IMR-90 (cell line): ENCODE measurements at places on chromosomes 5 and 9. TPM values are rescaled to one million over a fixed set of nuclear protein-coding genes. Genes with fewer than 3 reads are reported as not detected.

ORM2 gene
- not detected in 2 replicates for total RNA-seq

TOPORS gene
- total RNA-seq: 27.8 and 41.7 TPM in 2 replicates

PCDHGA2 gene
- 3.3 and 3.4 TPM in 2 replicates for total RNA-seq

NEUROG1 gene
- not detected in 2 replicates for total RNA-seq

MOB3B gene
- under 0.01 TPM in 2 replicates for total RNA-seq

EIF4EBP3 gene
- total RNA-seq: 0.28 and 0.36 TPM in 2 replicates

FOCAD gene
- total RNA-seq: 73.9 and 91.2 TPM in 2 replicates

GMCL2 gene
- total RNA-seq: not detected in 2 replicates

MSMP gene
- total RNA-seq: not detected in 2 replicates

GRCh38 chr5:135986891-135987401 lies 32.2 kb upstream of the LECT2 start:
- peak; percentile 38 for DNase-seq

DNA sequence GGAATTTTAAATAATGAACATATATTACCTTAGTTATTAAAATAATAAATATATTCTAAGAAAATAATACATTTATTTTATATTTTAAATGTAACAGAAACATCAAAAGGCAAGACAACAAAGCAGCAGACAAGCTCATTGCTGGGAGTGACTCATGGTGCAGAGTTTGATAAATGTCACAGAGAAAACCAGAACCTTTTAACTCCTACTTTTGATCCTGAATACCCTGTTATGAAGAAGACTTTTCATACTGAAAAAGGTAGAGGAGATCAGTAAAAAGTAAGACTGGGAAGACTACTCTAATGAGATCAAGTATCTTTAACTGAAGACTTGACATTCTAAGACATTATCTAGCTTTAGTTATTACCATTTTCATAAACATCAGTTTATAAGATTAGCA lies 99.0 kb upstream of the GNA14 start:
- DNase-seq: no peak

DNA sequence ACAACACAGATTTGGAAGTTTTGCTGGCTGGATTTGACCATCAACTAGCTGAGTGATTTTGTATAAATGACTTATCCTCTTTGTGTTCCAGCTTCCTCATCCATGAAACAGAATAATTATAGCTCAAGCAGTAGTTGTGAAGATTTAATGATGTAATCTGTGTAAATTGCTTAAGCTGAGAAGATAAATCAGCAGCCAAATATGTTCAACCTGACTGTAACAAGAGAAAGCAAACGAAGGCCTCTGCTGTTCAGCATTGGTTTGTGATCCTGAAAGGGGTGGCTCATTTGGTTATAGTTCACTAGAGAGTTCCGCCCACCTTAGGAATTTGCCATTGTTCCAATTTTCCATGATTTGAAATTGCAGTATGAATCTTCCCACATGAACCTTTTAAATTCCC lies 75.7 kb upstream of the CCDC112 start:
- DNase-seq: no peak

DNA sequence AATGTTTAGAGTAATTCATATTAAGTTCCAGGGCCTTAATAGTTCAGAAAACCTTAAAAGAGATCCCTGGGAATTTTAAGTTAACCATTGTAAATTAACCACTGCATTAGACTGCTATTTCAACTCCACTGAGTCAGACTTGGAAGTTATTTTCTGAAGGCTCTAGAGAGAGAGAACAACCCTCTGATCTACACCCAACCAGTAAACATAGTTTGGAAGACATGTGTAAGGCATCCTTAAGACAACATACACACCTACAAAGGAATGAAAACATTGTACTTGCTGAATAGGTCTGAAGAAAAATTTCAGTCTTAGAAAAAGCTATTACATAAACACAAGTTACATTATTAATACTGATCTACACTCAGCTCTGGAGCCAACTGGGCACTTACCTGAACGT lies 158.2 kb upstream of the FST start:
- DNase-seq: peak; percentile 74

DNA sequence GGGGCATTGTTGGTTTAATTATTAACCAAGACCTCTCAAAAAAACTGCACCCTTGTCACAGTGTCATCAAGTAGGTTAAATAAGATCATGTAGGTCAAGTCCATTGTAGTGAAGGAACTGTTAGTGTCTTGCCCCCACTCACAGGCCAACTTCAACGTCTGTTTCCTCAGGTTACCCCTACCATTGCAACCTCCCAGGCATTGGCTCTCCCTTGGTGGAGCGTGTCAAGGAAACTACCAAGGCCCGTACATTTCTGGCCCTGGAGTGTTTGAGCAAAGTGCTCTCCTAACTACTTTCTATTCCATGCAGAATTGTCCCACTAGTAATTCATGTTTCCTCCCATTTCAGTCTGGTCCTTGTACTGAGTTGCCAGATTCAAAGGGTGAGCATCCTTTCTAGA lies 167.5 kb downstream of the MEF2C start:
- no peak for DNase-seq

DNA sequence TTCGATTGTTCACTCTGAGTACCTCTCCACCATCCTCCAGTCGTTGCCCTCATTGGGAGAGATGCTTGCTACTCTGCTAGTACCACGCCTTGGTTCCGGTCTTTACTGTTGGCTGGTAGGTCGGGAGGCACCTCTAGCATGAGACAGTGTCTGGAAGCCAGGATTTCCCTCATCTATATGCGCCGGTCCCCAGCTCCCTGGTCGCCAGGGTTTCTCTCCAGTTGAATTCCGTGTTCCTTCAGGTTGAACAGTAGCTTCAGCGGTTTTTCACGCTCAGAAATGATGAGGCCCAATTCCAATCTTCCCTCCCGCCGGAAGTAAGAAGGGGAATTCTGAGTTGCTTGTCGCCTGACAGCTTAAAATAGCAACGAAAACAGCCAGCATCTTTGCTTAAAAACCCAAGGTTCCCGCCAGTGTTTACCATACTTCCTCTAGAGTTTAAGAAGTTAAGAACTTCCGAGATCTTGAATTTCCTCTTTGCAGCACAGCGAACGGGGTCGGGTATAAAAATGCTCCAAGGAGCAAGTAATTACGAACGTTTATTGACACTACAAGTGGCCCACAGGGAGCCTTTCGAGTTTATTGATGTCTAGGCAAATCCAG lies 1.3 kb upstream of the ST8SIA4 start:
- DNase-seq: no peak

- DNase-seq: no peak
Measured at GRCh38 chr5:167064198-167064776, 1227.2 kb upstream of the WWC1 start.

- DNase-seq: no peak
Measured at GRCh38 chr5:181173027-181173419, 25.6 kb downstream of the OR2V2 start.

- DNase-seq: peak; percentile 73
Measured at GRCh38 chr5:53779541-53779981, 219.1 kb downstream of the NDUFS4 start.

GRCh38 chr5:98578438-98578837 lies 195.0 kb upstream of the RGMB start:
- no peak for DNase-seq

GRCh38 chr9:114896344-114896743 lies 34.0 kb downstream of the TNFSF8 start:
- no peak for DNase-seq

- no peak for DNase-seq
Measured at GRCh38 chr5:167843881-167844572, 447.4 kb upstream of the WWC1 start.

- DNase-seq: peak; percentile 4
Measured at GRCh38 chr5:33231214-33231710, 209.5 kb upstream of the TARS1 start.

DNA sequence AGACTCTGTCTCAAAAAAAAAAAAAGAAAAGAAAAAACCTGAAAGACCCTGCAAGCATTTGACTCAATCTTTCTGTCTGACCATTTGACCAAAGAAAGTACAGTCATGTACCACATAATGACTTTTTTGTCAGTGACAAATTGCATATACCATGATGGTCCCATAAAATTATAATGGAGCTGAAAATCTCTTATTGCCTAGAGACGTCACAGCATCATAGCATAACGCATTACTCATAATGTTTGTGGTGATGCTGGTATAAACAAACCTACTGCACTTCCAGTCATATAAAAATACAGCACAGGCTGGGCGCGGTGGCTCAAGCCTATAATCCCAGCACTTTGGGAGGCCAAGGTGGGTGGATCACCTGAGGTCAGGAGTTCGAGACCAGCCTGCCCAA lies 10.5 kb downstream of the ECM2 start:
- DNase-seq: peak; percentile 77

DNA sequence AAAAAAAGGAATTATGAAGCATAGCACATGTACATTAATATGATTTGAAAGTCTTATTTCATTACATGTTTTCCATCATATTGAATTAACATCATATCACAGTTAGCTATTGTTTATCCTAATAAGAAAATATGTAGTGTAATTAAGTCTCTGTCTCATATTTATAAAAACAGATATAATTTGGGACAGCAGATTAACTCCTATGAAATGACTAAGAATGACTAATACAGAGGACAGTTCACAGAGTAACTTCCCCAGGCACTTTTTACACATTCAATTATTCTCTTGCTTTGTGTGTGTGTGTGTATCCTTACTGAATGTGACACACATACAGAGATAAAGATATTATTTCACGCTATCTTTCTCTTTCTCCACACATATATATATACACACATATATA lies 2400.9 kb upstream of the C9orf72 start:
- no peak for DNase-seq

DNA sequence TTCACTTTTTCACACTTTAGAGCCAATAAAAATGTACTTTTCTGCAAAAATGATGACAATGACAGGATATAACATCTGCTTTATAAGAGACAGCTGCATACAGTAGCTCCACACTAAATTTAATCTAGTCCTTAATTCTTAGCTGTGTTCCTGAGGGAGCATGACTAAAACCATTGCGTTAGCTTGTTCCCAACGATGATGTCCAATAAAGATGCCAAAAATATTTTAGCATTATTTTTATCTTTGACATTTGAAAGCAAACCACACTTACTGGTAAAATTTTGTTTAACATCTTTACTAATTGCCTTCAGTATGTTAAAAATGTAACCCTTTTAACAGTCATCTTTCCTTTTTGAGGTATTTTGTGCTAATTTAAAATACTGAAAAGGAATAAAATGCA lies 382.7 kb downstream of the CHSY3 start:
- no peak for DNase-seq

GRCh38 chr9:84001621-84002020 lies 21.0 kb downstream of the RMI1 start:
- no peak for DNase-seq

GRCh38 chr9:76980566-76980965 lies 38.9 kb upstream of the FOXB2 start:
- DNase-seq: no peak

DNA sequence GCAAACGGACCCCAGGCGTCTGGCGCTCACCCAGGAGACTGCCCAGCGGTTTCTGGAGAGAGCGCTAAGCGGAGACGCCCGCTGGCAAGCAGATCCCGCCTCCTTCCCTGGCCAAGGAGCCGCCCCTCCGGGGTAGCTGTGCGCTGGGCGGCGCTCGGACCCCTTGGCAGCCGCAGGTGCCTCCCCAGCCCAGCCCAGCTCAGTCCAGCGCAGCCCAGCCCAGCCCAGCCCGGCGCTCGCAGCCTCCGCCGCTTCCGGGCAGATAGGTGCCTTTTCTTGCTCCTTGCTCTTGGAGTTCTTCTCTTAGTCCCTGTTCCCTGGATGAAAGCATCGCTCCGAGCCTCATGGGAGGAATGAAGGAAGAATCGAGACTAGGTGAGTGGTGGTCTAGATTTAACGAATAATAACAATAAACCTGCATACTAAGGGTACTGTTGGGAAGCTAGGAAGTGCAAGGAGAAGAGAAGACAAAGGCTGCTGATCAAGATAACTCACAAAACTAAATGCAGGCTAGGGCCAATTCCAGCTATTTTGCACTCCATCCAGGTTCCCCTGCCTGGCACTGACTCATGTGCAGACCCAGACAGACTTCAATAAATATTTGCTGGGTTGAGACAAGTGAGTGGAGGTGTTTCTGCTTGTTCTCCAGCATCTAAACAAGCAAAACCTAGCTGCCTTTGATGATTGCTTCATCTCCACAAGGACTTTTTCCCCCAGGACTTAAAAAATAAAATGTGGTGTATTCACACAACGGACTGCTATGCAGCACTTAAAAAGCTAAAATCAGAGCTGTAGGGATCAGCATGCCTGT lies at the start of gene STK32A:
Gene STK32A (plus strand): TSS at position 202 of the 811 bp plus-strand sequence. CDS start 4,609 bp downstream, outside the sequence.
- no peak for DNase-seq

- no peak for DNase-seq
Measured at GRCh38 chr9:129401623-129402370, 219.1 kb downstream of the C9orf50 start.

- no peak for DNase-seq
Measured at GRCh38 chr5:11385901-11386293, 518.3 kb downstream of the CTNND2 start.

DNA sequence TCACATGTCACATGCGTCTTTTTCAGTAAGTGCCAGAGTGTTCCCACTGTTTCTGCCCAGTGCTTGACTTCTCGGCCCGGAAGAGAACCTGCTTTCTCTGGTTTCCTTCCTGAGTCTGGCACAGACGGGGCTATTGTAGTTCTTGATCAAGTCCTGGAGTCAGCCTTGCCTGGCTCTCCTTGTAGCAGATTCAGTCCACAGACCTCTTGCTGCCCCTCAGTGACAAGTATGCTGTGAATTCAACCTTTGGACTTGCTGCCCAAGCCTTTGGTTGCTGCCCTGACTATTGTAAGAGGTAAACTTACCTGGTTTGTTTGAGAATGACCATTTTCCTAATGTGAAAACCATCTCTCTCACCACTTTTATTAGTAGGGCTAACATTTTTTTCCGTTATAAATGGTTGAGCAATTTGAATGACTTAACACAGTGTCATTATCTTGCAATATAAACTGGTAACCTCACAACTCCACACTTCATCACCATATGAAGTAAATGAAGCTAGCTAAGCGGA lies 24.7 kb downstream of the ZBTB34 start:
- DNase-seq: peak; percentile 42

GRCh38 chr5:164376843-164377242 lies 871.4 kb downstream of the MAT2B start:
- DNase-seq: no peak

DNA sequence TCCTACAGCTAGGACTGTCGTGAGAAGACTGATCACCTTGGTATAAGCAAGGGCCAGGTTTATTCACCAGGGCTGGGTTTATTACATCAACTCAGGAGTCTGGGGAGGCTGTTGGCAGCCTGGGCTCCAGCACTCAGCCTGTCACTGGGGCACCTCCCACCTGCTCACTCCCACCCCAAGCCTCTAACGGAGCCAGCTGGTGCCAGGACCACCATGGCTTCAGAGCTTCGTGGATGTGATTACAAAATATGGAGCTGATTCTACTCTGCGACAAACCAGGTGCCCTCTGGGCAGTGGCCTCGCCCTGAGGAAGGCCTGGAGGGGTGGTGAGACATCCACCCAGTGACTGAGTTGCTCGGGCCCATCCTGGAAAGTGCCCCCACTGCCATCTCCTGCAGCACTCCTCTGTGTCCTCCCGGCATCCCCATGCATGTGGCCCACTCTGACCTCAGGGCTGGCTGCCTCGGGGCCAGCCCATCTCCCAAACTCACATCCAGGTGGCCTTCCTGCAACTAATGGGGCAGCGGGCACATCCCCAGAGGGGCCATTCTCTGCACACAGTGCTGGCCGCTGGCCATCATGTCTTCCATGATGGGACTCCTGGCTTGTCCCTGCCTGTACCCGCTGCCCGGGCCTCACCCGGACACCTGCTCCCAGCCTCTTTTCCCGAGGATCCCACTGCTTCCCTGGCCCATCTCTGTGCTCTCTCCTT lies 49.6 kb downstream of the SECISBP2 start:
- DNase-seq: no peak
